ENCODE measurements at places on chromosomes 1 and 21.

GRCh38 chr1:218156595-218156994, 128.5 kb upstream of the RRP15 start:
- DNase-seq: no peak

- DNase-seq: no peak
Observed at GRCh38 chr1:225049594-225049993, 120.1 kb downstream of the DNAH14 start.

DNA sequence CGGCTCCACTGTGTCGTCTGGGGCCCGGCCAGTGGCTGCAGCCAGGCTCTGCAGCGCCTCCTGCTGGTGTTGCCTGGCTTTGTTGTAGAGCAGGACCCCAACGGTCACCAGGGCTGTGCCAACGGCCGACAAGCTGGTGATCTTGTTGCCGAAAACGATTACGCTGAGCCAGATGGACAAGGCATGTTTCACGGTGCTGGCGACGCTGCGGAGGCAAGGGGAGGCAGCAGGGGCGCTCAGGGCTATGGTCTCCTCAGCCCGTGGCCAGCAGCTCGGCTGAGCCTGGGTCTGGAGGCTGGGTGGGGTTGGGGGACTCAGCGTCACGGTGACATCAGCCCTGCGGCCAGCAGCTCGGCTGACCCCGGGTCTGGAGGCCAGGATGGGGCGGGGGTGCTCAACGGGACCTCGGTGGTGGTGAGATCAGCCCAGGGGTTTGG, 7.0 kb upstream of the CDK11B start:
- no peak for DNase-seq

DNA sequence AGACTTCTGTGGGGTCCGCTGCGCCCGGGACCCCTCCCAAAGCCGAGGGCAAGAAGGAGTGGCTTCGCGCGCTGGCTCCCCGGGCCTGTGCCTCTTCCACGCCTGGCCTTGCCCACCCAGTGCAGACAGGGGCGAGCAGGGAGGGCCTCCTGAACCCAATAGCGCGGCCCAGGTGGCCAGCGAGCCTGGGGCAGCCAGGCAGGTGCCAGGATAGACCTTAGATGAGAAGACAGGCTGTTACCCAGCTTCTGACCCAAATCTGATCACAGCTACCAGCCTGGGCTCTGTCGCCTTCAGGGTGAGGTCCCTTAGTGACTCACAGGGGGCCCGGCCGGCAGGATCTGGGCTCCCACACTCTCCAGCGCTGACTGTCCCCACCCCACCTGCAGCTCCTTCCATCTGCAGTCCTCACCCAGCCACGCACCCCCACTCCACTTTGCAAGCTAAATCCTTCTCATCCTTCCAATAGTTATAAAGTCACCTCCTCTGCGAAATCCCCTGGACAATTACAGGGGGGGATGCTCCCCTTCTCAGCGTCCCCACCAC, 9.6 kb downstream of the CLEC20A start:
- DNase-seq: no peak

DNA sequence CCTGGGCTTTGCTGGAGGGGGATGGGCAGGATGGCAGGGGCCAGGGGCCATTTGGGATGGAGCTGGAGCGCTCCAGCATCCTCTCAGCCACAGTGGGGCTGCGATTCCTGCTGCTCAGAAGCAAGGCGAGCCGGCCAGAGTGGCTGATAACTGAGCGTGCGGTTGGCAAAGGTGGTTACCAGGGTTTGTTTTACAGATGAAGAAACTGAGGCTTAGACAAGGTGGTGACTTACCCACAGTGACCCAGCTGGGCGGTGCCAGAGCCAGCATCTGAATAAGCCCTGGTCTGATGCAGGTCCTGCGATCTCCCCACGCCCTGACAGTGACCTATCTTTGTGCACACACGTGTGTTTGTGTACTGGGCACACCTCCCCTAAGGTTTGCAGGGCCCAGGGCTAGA, 5.9 kb upstream of the PRXL2B start:
- DNase-seq: no peak

DNA sequence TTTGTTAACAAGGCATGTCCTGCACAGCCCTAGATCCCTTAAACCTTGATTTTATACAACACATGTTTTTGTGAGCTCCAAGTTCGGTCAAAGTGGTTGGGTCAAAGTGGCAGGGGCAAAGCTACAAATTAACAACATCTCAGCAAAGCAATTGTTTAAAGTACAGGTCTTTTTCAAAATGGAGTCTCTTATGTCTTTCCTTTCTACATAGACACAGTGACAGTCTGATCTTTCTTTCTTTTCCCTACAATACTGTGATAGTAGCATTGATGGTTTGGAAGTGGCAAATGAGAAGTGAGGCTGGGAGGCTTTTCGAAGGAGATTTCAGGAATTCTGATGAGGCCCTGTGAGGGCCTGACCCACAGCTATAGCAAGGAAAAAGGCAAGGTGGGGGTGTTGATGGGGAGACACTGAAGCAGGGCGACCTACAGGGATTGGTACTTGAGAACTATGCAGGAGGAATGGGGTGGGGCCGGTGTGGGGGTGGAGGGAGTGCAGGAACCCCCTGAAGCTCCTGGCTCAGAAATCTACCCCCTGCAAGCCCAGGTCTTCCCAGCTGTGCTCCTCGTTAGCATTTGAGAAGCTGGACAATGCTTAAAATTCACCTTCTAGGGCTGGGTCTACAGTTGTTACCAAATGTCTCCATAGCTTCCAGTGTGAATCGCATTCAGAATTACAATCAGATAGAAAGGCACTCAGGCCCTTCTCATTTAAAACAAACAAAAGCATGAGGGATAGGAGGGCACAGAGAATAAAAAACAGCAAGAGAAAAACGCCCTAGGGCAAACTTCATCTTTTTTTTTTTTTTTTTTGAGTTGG, 102.6 kb upstream of the PPM1J start:
- DNase-seq: no peak

- DNase-seq: no peak
Observed at GRCh38 chr1:88935522-88936222, 44.3 kb upstream of the GTF2B start.

- DNase-seq: no peak
Observed at GRCh38 chr1:113976609-113977278, 2.5 kb upstream of the OLFML3 start.

Measured in amygdala (tissue), 56 donors.